Breast epithelium (tissue), 4 donors: ENCODE measurements at places on chromosomes 2 and 18.

DNA sequence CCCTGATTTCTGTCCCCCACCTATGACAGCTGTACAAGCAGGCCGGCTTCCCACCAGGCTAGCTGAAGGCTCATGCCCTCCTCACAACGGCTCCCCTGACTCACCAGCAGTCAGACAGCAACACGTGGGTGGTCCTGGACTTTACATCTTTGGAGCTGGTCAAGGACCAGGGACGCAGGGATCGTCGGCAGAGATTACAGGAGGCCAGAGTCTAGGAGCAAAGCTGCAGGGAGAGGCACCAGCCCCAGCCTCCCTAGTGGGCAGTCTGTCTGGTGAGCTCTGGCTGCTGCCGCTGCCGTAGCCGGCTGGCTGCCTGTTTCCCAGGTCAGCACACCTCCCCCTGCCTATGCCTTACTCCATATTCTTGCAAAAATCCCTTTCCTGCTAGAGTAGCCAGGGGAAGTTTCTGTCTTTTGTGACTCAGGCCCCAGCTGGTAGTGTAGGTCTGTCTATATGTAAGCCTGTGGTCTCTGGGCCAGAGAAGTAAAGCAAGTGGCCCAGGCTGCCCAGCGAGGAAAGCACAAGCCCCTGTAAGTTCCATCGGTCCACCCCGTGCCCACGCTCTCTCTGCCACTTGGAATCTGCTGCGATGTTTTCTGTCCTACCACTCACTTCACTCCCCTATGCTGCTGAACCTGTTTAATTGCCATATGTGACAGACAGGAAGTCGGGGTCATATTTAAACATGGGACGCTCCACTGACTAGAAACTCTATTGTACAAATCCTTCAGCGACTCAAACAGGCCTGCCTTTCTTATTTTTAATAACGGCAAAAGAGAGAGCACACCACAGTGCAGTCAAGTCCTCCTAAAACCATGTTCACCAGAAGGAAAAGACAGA lies 2.4 kb upstream of the ARHGEF4 start:
- DNase-seq, result no peak

DNA sequence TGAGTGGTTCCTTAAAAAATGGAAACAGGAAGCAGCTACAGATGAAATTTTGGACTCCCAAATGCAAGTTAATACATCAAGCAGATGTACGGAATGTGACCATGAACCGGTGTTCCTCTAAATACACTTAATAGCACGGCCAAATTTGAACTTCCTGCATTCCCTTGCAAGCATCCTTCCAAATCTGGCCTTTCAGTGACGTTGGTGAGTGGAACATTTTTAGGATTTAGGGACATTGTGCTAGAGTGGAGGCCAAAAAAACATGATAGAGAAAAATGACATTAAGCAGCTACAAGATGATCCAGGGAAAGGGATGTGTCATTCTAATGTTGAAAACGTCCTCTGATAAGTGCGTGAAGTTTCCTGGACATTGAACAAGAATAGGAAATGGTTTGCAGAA lies 62.1 kb downstream of the CTAGE1 start:
- no peak for DNase-seq

DNA sequence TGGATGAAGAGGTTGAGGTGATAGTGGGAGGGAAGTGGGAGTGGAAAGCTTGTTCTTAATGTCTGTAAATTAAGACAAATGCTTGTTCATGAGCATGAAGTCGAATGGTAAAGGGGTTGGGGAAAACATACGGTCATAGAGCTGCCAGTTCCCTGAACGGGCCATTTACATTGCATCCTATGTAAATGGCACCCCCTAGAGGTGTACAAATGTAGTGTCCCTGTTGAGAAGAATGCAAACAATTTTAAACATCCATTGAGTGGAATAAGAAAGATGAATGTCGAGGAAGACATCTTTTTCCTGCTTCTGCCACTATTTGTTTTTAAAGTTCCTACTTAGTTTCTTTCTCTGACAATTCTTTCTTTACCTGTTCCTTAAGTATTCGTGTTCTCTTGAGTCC lies 155.7 kb downstream of the RDH14 start:
- DNase-seq, result no peak

GRCh38 chr2:160920061-160920460 lies 240.2 kb upstream of the TANK start:
- no peak for DNase-seq

DNA sequence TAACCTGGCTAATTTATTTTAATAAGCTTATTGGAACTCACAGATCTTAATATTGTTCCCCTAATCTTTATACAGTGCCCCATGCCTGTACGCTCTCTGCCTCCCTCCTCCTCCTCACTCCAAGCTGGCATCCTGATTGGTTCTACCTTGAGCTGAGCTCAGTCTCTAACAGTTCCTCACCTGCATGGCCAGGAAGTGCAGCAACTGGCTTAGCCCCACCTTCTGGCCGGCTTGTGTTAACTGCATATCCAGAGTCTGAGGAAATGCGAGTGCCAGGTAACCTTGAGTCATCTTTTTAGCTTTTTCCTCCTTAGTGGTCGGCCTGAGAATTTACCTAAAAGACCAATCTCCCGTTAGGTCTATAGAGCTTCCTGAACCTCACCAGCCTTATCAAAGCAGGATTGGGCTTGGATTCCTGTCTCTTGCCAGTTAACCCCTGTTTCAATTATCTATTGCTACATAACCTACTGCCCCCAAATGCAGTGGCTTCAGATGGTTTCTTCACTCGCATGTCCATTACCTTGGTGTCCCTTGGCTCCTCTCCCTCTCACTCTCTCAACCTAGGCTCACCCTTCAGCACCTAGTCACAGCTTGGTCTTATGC lies 89.5 kb upstream of the STK39 start:
- peak; percentile 27 for DNase-seq
